ENCODE measurements at places on chromosomes 16 and 17.
A peak's percentile ranks its signal among the peaks of the same experiment; 100 is the strongest.

DNA sequence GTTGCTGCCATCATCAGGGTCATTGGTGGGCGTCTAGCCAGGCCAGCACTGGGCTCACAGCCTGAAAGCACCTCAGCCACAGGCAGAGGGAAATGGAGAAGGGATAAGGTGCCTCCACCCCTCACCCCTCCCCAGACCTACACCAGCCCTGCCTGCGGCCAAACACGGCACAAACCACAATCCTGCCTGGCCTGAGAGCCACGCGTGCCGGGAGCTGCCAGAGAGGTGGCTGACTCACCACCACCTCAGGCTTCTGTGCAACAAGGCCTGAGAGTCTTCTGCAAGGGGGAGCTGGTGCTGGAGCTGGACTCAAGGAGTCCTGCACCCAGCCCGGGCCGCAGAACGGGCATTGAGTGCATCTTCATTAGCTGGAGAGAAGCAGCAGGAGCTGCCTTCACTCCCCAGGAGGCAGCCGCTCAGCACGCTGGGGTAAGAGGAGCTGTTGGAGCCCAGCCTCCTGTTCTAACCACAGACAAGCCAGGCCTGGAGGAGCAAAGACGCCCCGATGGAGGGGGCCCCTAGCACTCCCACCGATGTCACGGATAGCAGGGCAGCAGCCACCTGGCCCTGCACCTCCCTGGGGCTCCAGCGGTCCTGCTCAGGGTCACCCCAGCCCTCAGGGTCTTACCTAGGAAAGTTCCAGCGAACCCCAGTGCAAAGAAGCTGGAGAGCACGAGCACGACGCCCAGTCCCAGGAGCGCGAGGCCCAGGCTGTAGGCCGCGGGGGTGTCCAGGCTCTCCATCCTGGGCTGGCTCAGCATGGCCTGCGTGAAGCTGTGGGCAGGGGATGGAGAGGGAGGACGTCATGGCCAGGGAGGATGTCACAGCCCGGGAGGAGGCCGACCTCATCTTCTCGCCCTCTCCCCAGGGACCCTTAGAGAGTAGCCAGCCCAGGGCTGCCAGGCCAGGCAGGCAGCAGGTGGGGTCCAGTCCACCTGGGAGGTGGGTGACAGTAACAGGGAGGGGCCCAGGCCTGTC lies 16.0 kb upstream of the RASD1 start:
- DNase-seq: no peak

DNA sequence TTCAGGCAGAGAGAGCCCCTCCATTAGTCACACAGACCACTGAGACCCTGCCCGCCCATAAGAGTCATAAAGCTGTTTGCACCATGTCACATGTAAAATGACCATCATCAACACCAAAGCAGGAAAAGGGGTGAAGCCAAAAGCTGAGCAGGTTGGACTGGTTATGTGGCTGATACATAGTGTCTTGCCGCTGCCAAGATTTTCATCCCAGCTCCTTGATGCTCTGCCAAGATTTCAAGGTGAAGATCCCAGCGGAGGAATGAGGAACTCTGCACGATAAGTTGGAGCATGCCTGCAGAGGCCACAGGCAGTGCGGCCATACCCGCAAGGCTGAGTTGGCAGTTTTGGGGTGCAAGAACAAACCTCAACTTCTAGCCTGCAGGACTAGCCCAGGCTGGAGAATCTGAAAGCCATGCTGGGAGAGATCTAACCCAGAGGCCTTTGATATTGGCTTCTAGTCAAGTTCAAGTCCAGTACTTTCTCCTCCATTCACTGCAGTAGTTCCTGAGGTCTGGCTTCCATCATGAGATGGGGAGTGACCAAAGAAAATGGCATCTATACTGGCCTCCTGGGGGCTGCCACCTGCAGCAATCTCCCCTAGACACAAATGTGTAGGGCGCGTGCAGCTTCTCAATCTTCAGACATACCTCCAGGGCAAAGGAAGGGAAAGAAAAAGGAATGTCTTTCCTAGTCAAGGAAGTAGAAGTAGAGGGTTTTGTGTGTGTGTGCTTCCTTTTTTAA lies 79.7 kb upstream of the NOL11 start:
- no peak for DNase-seq

DNA sequence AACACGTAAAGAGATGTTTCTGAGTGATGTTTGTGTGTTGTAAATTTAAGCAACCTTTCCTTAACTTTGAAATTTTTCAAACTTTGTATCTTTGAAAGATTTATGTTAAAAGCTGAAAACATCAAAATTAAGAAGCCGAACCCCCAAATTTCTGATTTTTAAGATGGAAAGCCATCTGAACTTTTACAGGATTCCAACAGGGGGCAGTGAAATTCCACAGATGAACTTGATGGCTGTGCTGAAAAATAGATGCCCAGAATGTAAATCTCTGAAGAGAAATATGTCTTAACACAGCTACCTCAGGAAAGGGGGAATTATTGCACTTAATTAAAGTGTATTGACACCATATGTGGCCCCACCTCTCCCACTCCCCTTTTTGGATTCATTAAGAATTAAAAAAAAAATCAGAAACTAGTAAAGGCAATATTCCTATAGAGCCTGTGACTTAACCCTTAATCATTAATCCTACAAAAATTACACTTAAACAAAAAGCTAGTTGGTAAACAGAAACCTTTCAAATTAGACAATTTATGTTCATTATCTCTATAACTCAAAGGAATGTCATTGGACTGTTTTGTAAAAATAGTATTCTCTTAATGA lies 597.9 kb downstream of the KCNJ2 start:
- DNase-seq: no peak

GRCh38 chr17:39391448-39391847 lies 10.0 kb downstream of the FBXL20 start:
- DNase-seq: no peak

GRCh38 chr17:81071761-81072741 lies 37.1 kb downstream of the BAIAP2 start:
- DNase-seq: no peak

DNA sequence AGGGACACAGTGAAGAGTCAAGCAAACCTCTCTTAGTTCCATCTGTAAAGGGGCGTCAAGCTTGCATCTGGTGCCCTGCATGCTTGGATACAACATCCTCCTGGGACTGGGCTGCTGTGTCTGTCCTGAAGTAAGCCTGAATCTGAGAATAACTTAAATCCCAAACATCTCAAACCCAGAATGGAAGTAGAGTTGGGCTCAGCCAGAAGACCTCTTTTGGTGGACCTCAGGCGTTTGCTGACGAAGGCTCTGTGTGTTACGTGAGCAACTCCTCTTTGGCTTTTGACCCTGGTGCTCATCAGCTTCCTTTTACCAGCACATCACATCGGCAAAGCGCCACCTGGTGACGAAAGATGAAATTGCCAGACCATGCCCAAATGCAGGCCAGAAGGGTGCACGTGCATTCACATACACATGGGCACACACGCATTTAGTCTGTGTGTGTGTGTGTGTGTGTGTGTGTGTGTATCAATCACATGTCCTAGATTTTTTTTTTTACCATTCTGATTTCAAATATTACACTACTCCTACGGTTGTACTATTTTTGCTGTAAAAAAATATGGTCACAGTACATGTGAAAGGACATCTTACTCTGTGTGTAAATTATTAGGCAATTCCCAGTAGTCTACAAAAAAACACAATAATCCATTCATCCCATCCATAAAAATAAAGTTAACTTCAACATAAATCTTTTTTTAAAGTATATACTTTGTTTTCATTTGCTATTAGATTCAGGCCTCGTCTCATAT lies 41.1 kb upstream of the FOXJ1 start:
- peak; percentile 79 for DNase-seq

- DNase-seq: no peak
Measured at GRCh38 chr17:680529-680928, 34.1 kb downstream of the VPS53 start.

GRCh38 chr17:16282522-16282921 lies 65.5 kb downstream of the PIGL start:
- DNase-seq: no peak

DNA sequence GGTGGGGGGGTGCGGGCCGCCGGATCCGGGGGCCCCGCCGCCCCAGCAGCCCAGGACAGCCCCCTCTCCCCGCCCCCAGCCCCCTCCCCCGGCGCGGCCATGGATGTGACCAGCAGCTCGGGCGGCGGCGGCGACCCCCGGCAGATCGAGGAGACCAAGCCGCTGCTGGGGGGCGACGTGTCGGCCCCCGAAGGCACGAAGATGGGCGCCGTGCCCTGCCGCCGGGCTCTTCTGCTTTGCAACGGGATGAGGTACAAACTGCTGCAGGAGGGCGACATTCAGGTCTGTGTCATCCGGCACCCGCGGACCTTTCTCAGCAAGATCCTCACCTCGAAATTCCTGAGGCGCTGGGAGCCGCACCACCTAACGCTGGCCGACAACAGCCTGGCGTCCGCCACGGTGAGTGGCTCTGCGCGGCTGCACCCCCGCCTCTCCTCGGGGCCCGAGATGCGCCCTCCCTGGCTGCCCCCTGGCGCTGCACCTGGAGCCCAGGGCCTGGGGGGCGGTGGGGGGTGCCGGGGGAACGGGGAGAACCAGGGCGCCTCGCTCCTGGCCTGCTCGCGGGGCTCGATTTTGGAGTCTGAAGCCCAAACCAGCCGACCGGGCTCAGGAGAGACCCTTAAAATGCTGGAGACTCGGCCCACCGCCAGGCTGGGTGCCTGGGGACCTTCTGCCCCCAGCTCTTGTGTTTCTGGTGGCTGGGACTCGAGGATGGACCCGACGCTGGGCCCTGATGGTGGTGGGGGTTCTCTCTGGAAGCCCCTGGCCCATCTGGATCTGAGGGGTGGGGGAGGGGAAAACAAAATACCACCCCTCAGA lies 744 bp downstream of the CMIP start:
- no peak for DNase-seq

GRCh38 chr16:78796221-78796866 lies 696.9 kb downstream of the WWOX start:
- no peak for DNase-seq

DNA sequence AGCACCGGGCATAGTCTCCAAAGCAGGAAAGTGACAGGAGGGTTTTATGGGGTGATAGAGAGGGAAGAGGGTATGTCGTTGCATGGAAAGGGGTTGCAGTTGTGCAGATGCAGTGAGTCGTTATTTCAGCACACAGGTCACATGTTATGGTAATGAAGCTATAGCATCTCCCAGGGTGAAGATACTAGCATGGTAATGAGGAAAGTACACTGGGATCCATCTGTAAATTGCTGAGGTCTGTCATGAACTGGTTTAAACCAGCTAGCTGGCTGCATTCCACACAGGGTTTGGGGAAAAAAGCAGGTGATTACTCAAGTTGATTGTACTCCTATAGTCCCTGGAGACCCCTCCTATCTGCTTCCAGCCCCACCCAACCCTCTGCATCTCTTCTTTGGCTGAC lies 11.7 kb downstream of the COX11 start:
- no peak for DNase-seq

- DNase-seq: no peak
Measured at GRCh38 chr16:87484487-87485331, 8.1 kb downstream of the ZCCHC14 start.

DNA sequence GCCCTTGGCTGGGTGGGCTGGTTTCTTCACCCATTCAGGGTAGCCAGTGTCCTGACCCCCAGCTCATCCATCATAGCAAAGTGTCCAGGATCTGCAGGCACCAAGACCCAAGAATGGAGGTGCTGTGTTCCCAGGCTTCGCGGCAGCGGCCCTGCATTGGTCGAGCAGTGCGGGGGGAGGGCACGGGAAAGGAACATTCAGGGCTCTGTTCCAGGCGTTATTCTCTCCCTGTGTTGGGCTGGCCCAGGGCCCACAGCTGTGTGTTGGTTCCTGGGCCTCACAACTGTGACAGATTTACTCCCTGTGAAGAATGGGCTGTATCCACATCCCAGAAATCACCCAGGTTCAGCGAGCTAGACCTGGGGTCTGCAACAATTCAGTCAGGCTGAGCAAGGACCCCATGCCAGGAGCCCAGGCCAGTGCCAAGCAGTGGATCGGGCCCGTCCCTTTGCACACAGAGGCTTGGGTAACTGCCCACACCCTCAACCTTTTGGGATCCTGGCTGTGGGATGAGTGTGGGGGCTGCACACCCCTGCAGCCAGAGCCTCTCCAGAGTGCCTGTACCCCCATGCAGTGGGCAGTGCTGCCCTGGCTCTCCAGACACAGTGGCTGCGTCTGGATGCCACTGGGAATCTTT lies 10.0 kb downstream of the GPT2 start:
- DNase-seq: no peak

All from stimulated activated CD8-positive, alpha-beta memory T cell treated with anti-CD3 and anti-CD28 coated beads, Interleukin-15, amount 100 ng/mL, for 4 hours (primary cell).